ENCODE measurements at places on chromosomes 2 and 18.

GRCh38 chr2:209734805-209735204 lies 36.8 kb upstream of the UNC80 start:
- DNase-seq = no peak

- no peak for DNase-seq
These were observed 36.5 kb downstream of the ANO7 start for GRCh38 chr2:241224851-241225438.

DNA sequence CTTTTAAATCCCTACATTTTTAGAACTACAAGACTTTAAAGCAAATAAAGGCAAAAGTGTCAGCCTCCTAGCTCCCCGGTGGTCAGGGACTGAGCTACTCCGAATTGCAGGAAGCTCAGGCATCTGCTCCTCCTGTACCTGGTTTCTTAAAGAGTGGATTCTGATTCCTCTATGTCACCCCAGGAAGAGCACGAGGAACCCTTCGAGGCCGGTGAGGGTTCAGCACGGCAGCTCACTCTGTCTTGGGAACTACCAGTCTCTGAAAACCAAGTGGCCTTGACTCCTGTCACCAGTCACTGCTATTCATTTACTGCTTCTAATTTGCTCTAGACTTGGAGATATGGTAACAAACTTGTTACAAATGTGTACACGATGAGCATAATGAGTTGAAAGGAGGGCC lies 2.3 kb downstream of the PER2 start:
- DNase-seq = no peak

DNA sequence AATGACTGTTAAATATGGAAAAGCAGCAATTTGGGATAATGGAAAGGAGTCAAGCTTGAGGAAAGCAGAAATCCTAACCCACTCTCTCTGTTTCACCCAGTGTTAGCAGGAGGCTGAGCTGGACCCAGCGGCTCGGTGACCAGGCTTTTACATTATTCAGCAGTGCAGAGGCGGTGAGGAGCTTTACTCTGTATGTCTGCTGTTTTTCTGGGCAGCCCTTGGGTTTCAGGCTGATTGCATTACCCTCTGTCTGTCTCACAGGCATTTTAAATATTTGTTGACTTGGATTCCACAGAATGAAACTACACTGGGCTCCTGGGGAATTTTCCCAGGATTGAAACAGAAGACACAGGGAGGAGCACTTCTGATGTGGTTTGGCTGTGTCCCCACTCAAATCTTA lies 368.0 kb downstream of the GALR1 start:
- DNase-seq = no peak

GRCh38 chr2:42917425-42917927 lies 125.1 kb upstream of the HAAO start:
- no peak for DNase-seq

- no peak for DNase-seq
These were observed 559.9 kb upstream of the ID2 start for GRCh38 chr2:8121826-8122513.

DNA sequence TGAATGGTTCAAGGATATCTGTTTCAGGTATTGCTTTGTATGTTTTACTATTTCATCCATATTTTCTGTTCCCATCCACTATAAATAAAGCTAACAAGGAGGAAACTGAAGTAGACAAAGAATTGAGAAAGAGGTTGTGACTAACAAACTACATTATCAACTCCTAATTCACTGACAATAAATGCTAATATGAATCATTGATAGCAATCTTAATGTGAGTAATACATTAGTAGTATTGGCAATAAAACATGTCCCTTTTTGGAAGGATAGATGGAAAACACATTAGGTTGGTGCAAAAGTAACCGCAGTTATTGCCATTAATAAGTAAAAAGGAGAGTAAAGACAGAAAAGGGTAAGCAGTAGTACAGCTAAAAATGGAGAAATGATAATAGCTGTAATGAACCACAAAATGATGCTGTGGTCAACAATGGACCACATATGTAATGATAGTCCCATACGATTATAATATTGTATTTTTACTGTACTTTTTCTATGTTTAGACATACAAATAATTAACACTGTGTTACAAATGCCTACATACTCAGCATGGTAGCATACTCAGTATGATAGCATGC lies 104.7 kb downstream of the THADA start:
- DNase-seq = no peak

GRCh38 chr18:9454061-9454703 lies 21.1 kb upstream of the RALBP1 start:
- DNase-seq = no peak

DNA sequence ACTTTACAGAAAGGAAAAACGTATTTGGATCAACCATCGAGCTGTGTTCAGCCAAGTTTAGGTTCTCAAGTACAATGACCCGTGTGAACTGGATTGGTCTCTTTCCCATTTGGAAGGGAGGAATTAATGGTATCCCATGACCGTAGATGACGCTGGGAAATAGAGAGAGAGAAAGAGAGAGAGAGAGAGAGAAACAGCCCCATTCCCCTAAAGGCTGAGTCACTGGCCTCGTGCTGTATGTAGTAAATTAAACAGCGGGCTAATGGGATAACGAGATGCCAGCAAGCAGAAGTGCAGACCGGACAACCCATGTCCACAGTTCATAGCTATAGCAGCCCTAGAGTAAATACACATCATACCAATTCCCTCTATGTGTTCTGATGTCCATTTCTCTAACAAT lies 99.6 kb downstream of the BCL11A start:
- DNase-seq = no peak

GRCh38 chr2:71901466-71901865 lies 246.2 kb downstream of the CYP26B1 start:
- DNase-seq = no peak

- no peak for DNase-seq
These were observed 123.5 kb downstream of the LAMA3 start for GRCh38 chr18:23812546-23813440.

GRCh38 chr2:177165061-177165583 lies 47.5 kb upstream of the HNRNPA3 start:
- no peak for DNase-seq

- no peak for DNase-seq
These were observed 94.5 kb upstream of the HS6ST1 start for GRCh38 chr2:128413014-128413717.

DNA sequence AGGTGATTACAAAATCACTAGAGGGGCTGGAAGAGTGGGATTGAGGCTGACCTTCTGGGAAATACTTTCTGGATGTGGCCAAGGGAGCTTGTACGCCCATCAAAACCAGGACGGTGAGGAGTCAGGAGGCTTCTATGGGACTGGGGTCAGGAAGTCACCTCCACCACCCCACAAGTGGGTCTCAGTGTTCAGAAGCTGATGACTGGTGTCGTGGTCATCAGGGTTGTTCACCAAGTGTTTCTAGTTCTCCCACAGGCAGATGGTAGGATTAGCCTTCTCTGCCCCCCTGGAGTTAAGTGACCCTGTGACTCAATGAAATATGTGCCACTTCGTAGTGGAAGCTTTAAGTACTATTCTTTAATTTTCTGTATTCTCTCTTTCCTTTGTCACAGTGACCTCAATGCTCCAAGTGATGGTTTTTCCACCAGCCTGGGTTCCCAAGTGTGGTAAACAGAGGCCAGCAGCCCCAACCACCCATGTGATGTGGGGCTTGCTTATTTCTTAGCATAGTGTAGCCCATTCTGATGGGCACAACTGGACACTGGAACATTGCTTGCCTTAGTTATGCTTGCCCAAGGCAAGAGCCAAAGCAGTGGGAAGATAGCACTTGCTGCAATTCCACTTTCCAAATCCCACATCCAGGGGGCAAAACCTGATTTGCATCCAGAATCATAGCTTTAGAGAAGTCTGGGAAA lies 258.8 kb downstream of the CYP26B1 start:
- no peak for DNase-seq

Measured in stimulated activated CD4-positive, alpha-beta T cell treated with anti-CD3 and anti-CD28 coated beads, TNF-alpha, amount 100 ng/mL, for 1 hour (primary cell).